8988T (cell line): ENCODE measurements at places on chromosomes 1 and 21.

DNA sequence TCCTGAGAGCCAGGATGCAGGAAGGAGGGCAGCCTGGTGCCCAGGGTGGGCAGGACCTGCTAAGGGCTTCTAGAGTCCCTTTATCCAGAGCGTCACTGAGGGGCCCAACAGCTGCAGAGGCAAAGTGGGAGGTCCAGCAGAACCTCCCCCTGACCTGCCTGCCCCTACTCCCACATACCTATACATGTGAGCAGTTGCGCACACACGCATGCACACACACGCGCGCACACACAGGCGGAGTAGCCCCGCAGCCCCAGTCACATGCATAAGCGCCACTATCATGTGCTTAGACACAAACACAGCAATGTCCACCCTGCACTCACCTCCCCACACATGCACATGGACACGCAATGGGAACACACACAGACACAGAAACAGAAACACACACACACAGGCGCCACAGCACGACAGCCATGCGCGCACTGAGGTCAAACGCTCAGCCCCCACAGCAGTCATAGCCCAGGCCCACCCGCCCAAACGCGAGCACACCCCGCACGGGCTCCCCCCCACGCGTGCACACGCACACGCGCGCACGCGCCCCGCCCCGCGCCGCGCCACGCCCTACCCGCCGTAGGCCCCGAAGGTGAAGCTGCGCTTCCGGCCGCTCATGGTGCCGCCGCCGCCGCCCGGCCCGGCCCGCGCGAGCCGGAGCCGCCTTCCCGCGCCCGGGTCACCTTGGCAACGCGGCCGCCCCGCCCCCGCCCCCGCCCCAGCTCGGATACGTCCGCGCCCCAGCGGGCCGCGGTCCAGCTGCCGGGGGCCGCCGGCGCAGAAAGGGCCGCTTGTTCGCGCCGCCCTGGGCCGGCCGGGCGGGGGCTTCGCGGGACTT lies 17.7 kb downstream of the RAP1GAP start:
- no peak for DNase-seq

GRCh38 chr1:1529936-1530335 lies 10.5 kb downstream of the TMEM240 start:
- no peak for DNase-seq

DNA sequence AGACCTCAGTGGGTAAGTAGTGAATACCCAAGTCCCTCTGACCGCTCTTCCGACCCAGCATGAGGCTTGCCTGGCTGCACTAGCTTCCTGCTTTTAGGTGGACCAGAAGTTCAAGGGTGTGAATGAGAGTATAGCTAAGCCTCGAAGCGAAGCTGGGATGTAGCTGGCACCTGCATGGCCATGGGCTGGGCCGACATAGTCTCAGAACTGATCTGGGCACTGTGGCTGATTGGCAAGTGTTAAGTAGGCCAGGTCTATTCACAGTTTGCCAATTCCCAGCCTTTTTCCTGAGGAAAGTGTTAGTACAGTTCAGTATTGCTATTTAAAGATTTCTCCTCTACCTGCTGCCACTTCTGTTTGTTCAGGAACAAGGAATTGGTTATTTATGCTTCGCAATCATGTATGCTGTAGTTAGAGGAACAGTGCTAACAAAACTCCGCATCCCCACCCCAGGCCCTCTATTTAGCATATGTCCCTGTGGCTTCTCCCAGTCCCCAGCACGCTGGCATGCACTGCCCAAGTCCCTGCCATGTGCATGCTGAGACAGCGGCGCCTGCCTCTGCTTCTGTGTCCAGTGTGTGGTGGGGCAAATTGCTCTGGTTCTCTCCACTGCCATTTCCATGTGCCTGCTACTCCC lies 16.3 kb downstream of the SPATA46 start:
- no peak for DNase-seq

DNA sequence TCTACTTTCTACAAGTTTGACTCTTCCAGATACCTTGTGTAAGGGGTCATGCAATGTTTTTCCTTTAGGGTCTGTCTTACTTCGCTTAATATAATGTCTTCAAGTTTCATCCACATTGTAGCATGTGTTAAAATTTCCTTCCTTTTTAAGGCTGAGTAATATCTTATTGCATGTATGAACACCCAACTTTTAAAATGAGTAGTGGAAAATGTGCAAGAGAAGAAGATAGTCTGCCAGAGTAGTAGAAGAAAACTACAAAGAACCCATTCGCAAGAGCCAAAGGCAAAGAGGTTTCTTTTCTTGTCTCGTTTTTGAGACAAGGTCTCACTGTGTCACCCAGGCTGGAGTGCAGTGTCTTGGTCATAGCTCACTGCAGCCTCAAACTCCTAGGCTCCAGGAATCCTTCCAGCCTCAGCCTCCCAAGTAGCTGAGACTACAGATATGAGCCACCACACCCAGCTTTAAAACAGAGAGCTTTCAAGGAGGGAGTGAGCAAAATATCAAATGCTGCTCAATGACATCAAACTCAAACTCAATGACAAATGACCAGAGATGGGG lies 9.4 kb downstream of the IL23R start:
- DNase-seq = no peak

- no peak for DNase-seq
Observed at GRCh38 chr1:20349561-20349960, 58.9 kb downstream of the VWA5B1 start.

GRCh38 chr1:92096317-92096716 lies 16.2 kb downstream of the BTBD8 start:
- no peak for DNase-seq
